CD4-positive, alpha-beta T cell (primary cell): ENCODE measurements at places on chromosomes 5 and 9.

DNA sequence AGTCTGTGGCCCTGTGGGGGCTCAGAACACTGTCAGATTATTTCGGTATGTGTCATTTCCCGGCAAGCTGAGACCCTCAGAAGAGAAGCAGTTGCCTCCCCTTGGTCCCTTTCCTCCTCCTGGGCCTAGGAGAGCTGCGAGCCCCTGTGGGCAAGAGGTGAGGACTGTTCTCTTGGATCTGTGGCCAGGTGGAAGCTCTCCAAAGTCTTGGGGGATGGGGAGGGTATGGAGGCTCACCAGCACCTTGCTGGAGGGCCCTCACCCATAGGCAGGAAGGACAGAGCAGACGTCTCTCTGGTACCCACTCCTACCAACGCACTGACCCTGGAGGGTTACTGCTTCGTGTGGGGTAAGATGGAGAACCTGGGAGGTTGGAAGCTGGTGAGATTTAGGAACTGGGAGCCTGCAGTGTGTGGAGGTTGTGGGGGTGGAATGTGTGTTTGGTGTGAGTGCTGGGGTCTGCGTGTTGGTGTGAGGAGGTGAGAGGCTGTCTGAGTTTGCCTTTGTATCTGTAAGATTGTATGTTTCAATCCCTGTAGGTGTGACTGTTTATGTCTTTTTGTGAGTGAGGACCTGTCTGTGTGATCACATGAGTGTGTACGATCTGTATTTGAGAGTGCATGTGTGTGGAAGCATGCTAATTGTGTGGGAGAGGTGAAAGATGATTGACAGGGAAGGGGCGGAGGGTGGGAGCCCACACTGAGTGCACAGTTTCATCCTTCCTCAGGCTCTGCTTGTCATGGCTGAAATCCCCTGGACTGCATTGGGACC is 52.4 kb upstream of the PSD2 start:
- no peak for DNase-seq

GRCh38 chr9:129919841-129920240 is 84.6 kb downstream of the USP20 start:
- no peak for DNase-seq

- no peak for DNase-seq
Measured at GRCh38 chr9:8733131-8733954, 933.8 kb upstream of the DMAC1 start.

DNA sequence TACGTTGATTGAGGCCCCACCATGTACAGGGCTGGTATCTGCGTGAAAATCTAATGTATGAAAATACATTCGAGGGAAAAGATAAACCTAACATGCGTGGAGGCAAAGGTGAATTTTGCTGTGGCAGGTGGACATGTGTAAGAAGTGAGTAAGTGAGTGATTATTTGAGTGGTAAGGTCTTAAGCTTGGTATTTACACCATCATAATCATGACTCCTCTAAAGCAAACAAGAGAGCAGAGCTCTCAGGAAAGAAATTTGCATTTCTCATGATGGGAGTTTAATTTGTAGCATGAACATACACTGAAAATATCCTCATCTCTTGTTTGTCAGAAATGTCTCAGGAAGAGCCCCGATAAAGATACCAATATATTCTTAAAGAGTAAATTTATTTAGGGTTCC is 260.6 kb downstream of the PSAT1 start:
- DNase-seq, result no peak

DNA sequence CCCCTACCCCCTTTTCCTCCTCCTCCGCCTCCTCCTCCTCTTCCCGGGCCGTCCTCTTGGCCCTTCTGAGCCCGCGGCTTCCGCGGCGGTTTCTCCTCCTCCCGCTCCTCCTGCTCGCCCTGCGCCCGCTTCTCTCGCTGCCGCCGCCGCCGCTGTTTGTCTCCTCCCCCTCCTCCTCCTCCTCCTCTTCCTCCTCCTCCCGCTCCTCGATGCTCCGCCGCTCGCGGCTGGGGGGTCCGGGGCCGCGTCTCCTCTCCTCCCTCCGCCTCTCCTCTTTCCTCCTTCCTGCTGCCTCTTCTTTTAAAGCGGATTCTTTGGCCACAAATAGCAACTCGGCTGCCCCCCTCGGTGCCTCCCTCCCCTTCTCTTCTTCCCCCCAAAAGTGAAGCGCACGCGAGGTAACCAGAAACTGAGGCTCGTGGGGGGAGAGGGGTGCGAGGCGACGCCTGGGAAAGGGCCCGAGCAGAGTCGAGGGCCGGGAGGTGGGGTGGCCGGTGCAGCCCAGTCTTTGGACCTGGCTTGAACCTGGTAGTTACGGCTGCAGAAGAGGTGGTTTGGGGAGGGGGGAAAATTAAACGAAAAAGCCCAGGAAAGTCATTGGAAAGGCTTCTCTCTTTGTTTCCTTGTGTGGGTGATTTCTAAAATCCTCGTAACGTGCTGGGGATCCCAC is 1058.5 kb upstream of the DMAC1 start:
- DNase-seq, result no peak

GRCh38 chr9:38715684-38716083 is 4.2 kb downstream of the FAM240B start:
- DNase-seq, result no peak
